ENCODE measurements at places on chromosomes 5 and 9.

GRCh38 chr5:143812085-143812705 lies at the start of gene HMHB1:
TSS of gene HMHB1 (plus strand) at chr5:143812161.
- DNase-seq: no peak

DNA sequence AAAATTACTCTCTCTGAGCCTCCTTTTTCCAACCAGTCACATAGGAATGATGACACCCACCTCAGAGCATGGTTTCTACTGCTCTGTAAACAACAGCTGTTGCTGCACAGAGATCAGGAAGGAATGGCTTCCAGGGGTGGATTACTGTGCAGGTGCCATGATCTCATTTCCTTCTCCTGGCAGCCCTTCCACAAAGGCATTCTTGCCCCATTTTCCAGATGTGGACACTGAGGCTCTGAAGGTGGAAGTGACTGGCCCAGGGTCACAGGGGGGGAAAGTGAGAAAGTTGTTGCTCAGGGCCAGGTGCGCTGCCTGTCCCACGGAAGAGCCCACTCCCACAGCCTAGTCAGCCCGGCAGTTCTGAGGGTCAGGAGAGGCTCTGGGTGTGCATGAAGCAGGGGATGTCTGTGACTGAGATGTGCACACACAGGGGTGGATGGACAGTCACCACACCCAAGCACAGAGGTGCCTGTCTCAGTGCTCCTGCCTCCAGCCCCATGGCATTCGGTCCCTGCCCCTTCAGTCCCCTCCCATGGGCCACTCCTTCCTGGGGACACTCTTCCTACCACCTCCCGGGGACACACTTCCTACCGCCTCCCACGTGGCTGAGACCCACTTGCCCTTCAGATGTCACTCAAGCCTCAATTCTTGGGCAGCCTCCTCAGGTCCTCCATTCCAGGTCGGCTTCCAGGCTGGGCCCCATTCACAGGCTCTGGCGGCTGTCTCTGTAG lies 17.0 kb downstream of the FGFR4 start:
- no peak for DNase-seq

GRCh38 chr9:135561391-135562234 lies at the start of gene PAEP:
TSS of gene PAEP (plus strand) at chr9:135561756.
- no peak for DNase-seq

DNA sequence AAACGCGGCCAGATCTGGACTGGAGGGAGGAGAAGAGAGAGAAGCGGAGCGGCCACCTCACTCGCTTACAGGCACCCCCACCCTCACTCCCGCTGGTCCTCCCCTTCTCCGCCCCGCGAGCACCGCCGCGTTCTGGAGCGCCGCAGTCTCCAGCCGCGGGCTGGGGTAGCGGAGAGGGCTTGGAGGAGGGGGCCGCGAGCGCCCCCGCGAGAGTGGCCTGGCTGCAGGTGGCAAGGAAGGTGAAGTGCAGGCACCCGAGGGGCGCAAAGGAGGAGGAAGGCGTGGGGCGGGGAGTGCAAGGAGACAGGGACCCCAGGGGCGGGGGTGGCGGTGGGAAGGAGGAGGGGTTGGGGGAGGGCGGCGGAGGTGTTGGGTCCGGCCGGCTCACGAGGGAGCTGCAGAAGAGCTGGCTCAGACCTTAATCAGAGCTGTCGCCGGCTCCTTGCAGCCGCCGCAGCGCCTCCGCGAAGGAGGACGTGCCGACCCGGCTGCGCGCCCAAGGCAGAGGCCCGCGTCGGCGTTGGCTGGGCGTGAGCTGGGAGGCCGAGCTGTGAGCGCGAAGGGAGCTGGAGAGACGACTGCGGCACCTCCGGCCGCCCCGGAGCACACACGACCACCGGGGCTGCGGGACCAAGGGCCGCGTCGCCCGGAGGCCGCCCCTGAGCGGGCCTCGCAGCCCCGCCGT lies at the start of gene DMRT3:
TSS of gene DMRT3 (plus strand) at position 398 of the 685 bp plus-strand sequence. CDS start 347 bp downstream, outside the sequence.
- peak; percentile 79 for DNase-seq

GRCh38 chr5:135318037-135318436 lies 81.0 kb downstream of the MACROH2A1 start:
- no peak for DNase-seq

DNA sequence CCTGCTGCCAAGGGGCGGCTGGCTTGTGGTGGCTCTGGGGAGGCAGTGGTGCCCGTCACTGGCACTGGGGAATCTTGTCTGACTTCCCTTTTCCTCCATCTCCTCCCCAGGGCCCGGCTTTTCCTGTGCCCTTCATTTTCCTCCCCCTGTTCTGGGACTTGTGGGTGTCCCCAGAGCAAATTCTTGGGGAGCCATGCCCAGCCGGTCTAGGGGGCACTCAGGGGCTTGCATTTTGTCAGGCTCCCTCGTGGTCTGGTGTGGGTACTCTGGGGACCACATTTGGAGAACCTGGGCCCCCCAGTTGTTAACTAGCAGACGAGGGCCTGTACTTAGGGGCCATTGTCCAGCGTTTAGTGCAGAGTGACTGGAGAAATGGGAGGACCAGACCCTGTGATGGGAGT lies 105.2 kb upstream of the IER5L start:
- DNase-seq: no peak

- DNase-seq: no peak
These were observed 36.3 kb upstream of the CTXN3 start for GRCh38 chr5:127612441-127613141.

- no peak for DNase-seq
These were observed 45.2 kb upstream of the APC start for GRCh38 chr5:112692472-112692871.

DNA sequence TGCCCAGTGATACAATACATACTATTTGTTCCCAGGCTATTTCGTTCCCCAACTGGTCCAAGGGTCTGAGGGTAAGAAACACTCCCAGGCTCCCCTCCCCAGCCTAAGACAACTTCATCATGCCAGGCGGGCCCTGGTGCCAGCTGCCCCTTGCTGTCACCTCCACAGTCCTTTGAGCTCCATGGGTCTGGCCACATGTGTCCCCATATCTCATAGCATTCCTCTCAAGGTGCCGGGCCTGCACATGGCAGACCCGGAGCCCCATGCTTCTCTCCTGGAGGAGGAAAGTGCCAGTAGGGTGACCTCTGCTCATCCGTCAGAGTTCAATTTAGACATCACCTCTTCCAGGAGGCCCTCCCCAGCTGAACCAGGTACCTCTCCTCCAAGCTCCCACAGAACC lies 120.5 kb downstream of the C5orf15 start:
- no peak for DNase-seq

- no peak for DNase-seq
These were observed 433.4 kb upstream of the BRINP1 start for GRCh38 chr9:119802621-119803020.

GRCh38 chr5:27818888-27819287 lies 780.5 kb upstream of the CDH9 start:
- no peak for DNase-seq

- no peak for DNase-seq
These were observed 16.1 kb downstream of the B4GALT1 start for GRCh38 chr9:33151007-33151557.

DNA sequence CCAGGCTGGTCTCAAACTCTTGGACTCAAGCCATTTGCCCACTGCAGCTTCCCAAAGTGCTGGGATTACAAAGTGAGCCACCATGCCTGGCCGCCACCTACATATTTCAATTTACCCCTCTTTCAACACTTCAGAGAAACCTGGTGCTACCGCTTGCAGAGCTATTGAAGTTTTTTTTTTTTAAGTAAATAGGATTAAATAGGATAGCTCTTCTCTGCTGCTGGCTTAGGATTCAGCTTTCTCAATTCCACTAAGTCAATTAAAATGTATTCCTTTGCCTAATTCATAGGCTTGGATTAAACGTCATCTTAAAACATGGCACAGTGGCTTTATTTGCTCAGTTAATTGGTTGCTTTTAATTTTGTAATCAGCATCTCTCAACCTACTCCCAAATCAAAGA lies 41.0 kb downstream of the KIAA1191 start:
- no peak for DNase-seq

DNA sequence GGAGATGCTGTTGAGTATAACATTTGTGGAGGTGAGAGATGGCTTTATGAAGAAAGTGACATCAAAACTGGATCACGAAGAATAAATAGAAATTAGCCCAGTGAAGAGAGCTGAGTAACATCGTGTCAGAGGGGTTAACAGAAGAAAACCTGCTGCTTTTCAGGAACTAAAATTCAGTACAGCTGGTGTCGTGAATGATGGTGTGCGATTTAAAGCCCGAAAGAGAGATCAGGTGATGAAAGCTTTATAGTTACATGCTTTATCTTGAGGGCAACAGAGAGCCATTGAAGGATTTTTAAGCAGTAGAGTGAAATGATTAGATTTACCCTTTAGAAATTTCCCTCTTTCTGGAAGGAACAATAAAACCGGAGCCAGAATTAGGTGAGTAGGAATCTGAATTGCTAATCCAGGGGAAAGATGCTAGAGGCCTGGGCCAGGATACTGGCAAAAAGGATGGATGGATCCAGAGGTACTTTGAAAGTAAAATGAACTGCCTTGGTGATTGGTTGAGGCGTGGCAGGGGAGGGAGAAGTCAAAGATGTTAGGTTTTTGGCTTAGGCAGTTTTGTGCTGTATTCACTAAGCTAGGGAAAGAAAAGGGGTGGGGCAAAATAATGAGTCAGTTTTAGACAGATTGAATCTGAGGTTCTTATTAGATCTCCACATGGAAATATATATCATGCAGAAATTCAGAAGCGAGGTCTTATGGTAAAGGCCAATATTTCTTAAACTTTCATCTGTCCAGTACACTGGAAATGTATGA lies 3.4 kb downstream of the LRRC70 start:
- no peak for DNase-seq

- DNase-seq: no peak
These were observed 19.4 kb upstream of the C5orf63 start for GRCh38 chr5:127092690-127093089.

DNA sequence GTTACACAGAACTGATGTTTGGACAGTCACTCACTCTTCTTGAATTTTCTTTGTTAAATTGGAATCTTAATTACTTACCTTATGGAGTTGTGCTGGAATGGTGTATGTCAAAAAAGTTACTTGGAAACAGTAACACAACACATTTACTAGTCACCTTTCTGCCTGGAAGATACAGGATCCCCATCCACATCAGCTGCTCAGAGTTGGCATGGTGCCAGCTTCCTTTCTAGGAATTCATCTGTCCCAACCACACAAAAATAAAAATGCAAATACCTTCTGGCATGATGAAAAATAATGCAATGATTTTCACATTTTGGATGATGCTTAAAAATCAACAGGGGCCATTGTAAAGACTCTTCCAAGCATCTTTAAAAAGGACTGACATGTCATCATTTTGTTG lies 341.5 kb downstream of the TMEM38B start:
- no peak for DNase-seq

All from WTC11 (cell line).